ENCODE measurements at places on chromosomes 7 and 10. TPM values are rescaled to one million over a fixed set of nuclear protein-coding genes. Genes with fewer than 3 reads are reported as not detected.

DNA sequence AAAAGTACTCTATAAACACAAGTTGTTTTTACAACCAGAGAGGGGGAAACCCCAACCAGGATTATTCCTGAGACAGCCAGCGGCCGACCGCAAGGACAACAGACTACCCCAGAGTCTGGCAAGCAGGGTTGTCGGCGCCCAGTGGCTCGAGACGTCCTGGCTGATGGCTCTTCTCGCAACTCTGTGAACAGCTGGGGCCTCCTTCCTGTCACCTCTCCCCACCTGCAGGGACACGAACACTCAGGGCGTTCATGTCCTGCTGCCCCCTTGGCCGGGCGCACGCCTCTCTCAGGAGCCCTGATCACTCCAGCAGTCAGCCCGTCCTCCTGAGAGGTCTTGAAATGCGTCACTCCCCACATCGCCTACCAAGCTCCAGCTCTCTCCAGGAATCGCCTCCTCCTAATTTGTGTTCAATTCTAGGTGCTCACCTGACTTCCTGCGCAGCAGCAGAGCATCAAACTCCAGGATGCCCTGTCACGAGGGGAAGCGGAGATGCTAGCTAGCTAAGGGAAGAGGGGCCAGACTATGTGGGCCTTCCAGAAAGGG is 66.4 kb upstream of the TNRC18 start:
- no peak for DNase-seq

- DNase-seq = no peak
Measured at GRCh38 chr7:104901240-104901619, 112.8 kb upstream of the KMT2E start.

- DNase-seq = no peak
Measured at GRCh38 chr10:69913606-69914382, 112.1 kb downstream of the COL13A1 start.

The SLC13A4 gene
- not detected for total RNA-seq

The HABP2 gene
- total RNA-seq = not detected

DNA sequence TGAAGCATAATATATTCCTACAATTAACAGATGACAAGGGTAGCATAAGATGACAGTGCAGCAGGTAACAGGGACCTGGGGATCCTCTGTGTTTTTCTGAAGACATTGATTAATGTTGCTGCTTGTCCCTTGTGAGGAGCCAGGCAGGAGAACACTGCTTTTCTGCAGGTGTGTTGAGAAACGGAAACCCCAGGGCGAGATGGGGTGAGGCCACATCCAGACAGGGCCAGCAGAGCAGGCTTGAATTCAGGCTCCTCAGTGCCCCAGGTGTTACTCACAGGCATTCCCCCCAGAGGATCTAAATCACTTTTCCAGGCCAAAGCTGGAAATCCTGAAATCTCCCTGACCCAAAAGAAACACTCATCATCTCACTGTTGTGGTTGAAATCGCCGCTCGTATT is 105.3 kb downstream of the CCDC3 start:
- DNase-seq = no peak

The PRPS1L1 gene
- not detected for total RNA-seq

GRCh38 chr10:119135513-119135881 is 30.0 kb downstream of the SFXN4 start:
- no peak for DNase-seq

DNA sequence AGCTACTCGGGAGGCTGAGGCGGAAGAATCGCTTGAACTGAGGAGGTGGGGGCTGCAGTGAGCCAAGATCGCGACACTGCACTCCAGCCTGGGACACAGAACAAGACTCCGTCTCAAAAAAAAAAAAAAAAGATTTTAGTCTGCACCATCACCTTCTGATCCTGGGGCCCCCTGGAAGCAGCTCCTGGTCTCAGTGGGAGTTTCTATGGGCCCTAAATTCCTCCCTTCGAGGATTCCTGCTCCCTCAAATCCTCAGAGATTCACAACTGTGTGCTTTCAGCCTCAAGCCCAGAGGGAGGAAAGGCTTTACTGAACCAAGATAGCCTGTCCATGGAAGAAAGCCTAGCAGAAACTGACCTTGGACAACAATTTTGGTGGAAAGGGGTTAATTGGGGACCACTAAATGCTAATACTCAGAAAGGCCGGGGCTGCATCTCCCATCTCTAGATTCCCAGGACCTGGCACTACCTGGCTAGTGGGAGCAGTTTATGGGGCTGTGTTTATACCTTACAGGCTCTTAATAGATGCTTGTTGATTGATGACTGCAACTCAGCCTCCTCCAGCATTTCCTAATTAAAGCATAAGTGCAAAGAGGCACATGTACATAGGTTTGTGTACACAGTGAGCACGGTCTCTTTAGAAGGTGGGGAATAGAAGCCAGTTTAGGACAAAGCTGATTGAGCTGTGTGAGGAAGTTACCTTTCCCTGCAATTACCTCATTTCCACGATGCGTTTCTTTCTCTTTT is 9.2 kb upstream of the FGFR2 start:
- no peak for DNase-seq

The ITPRIP gene
- total RNA-seq = 21.9 TPM

GRCh38 chr7:107147464-107148393 is 21.1 kb upstream of the HBP1 start:
- DNase-seq = no peak

DNA sequence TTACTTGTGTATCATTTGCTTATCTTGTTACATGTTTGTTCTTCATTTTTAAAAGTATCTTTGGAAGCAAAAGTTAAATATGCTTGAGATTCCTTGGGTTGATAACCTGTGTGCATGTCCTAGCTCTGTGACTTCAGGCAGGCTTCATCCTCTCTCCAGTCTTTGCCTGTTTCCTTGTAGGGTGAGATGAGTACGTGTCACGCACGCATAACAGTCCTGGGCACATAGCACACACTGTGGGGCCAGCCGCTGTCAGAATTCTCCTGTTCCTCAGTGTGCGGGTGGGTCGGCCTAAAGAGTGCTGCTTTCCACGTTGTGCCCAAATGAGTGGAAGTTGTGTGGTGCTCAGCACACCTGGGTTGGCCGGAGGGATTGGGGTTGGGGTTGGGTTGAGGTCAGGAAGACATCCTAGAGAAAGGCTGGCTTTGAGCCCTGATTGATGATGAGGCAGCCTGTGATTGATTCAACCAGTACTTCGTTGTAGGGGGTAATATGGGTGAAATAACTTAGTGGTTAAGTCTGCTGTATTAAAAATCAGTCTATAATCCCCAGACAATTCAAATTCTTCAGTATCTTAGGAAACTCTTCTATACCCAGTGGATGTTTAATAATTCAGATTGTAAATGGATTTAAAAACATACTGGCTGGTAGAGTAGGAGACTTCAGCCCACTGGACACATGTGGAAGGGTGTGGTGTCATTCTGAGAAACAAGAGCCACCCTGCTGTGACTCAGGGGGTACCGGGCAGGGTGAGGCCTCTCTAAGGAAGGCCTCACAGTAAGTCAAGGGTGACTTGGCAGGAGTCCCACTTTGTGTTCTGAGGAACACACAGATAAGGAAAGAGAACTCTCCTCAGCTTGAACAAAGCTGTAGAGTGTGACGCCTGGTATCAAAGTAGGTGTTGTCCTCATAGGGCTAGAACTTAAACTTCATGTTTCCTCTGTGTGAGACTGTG is 54.8 kb downstream of the DAGLB start:
- DNase-seq = peak; percentile 61

DNA sequence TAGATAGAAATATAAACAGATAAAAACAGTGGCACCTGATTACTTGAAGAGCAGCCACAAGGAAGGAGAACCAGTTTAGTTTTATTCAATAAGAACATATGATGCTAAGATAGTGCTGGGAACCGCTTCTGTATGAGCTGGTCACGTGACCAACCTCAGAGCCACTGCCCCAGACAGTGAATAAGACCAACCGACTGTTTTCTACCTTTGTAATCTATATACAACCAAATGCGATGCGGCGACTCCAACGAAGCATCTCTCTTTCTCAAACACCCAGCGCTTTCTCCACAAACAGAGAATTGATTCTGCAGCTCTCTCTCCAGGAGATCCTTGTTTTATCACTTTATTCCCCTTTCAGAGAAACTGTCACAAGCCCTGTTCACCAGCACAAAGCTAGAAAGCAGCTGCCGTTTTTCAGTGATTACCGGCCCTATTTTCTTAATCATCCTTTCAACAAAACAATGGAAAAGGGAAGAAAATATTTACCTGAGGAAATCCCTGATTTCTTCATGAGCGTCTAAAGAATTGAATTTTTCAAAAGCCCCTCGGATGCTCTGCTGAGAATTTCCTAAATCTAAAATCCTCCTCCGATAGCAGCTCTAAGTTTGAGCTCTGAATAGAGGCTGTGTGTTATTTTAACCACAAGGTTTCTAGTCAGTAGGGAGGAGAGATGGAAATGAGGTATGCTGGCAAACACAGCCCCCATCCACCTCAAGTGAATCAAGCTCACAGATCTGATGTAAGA is 55.7 kb upstream of the JCAD start:
- DNase-seq = peak; percentile 58

GRCh38 chr7:129784783-129785684 is 167.7 kb downstream of the UBE2H start:
- no peak for DNase-seq

GRCh38 chr7:155237730-155238129 is 59.9 kb upstream of the INSIG1 start:
- no peak for DNase-seq

The GAD2 gene
- total RNA-seq = not detected

DNA sequence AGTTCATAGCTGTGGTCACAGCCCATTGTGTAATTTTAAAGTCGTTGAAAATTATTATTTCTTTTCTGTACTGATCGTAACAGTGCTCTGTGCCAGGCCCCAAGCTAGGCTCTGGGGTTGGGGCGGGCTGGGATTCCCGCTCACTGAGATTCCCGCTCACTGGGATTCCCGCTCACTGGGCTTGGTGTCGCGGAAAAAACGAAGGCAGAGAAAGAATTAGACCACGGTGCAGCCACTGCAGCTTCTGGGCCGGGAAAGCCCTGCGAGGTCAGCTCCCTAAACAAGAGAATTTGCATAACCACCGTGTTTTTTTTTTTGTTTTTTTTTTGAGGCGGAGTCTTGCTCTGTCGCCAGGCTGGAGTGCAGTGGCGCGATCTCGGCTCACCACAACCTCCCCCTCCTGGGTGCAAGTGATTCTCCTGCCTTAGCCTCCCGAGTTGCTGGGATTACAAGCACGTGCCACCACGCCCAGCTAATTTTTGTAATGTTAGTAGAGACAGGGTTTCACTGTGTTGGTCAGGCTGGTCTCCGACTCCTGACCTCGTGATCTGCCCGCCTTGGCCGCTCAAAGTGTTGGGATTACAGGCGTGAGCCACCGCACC is 31.2 kb downstream of the FOXK1 start:
- peak; percentile 59 for DNase-seq

Data from astrocyte (in vitro differentiated cells and primary cell).